ENCODE measurements at places on chromosomes 4 and X.
A peak's percentile ranks its signal among the peaks of the same experiment; 100 is the strongest.

DNA sequence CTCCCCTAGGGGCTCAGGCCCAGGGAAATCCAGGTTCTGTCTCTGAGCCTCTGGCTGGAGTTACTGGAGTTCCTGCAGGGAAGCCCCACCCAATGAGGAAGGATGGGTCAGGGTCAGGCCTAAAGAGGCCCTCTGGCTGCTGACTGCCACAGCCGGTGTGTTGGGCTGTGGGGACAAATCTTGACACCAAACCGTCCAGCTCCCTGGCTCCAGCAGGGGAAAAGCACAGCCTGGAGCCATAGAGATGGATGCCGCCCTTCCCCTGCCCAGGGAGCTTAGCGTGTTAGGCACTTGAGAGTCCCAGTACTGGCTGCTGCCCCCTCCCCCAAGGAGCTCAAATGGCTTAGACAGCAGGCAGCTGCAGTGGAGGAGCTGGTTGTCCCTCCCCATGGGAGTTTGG, 321.3 kb upstream of the LCORL start:
- DNase-seq: no peak

GRCh38 chr4:156825074-156825473, 146.5 kb downstream of the PDGFC start:
- no peak for DNase-seq

GRCh38 chr4:145644699-145645098, 25.5 kb downstream of the MMAA start:
- no peak for DNase-seq

DNA sequence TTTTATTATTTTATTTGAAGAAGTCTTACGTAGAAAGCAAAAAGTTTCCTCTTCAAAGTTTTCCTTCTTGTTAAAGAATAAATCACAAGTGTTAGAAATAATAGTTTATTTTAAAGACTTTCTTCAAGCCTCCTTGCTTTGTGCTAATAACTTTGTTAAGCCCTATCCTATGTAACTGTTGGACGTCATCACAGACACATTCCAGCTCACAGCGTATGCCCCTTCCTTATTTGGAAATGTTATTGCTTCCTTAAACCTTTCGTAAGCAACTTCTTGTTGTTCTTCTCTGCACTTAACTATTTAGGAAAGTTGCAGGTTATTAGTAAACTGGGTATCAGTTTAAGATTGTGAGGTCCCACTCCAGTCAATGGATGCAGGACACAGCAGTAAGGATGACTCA, 7.6 kb upstream of the SRD5A3 start:
- no peak for DNase-seq

GRCh38 chr4:81724925-81725329, 253.2 kb upstream of the RASGEF1B start:
- DNase-seq: peak; percentile 65

DNA sequence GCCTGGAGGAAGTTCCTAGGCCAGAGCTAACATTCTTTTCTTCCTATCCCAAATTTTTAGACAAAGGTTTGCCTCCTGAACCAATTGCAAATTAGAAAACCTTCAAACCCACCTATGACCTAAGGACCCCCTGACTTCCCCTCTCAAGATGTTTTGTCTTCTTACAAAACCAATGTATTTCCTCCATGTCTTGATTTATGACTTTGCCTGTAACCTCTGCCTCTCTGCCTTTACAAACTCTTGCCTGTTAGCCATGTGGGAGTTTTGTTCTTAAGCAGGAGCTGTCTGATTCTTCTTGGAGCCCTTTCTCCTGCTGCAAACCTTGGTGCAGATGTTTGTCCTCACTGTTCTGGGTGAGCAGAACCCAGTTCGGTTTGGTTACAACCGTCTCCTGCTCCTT, 222.3 kb upstream of the BOD1L1 start:
- no peak for DNase-seq

DNA sequence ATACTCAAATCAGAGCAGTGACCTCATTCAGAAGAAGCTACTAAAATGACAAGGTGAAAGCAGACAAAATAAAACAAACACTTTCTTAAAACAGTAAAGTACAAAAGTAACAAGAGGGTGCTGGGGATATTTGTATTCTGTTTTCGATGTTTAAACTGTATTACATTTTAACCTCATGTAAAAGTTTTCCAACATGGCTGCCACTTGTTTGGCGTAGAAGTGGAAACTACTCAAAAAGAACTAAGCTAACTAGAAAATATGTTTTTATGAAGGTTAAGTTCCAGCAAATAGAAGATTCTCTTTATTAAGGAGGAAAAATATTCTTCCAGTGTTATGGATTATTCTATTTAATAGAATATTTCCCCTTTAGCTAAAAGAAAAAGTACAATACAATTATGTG, 155.0 kb downstream of the FBXW7 start:
- DNase-seq: no peak

- no peak for DNase-seq
Observed at GRCh38 chrX:2931155-2931554, 2.0 kb upstream of the ARSD start.

- no peak for DNase-seq
Observed at GRCh38 chr4:101419336-101420135, 72.2 kb upstream of the PPP3CA start.

- DNase-seq: no peak
Observed at GRCh38 chr4:177246641-177247584, 62.8 kb upstream of the NEIL3 start.

- DNase-seq: no peak
Observed at GRCh38 chr4:6727081-6727942, 11.3 kb downstream of the BLOC1S4 start.

DNA sequence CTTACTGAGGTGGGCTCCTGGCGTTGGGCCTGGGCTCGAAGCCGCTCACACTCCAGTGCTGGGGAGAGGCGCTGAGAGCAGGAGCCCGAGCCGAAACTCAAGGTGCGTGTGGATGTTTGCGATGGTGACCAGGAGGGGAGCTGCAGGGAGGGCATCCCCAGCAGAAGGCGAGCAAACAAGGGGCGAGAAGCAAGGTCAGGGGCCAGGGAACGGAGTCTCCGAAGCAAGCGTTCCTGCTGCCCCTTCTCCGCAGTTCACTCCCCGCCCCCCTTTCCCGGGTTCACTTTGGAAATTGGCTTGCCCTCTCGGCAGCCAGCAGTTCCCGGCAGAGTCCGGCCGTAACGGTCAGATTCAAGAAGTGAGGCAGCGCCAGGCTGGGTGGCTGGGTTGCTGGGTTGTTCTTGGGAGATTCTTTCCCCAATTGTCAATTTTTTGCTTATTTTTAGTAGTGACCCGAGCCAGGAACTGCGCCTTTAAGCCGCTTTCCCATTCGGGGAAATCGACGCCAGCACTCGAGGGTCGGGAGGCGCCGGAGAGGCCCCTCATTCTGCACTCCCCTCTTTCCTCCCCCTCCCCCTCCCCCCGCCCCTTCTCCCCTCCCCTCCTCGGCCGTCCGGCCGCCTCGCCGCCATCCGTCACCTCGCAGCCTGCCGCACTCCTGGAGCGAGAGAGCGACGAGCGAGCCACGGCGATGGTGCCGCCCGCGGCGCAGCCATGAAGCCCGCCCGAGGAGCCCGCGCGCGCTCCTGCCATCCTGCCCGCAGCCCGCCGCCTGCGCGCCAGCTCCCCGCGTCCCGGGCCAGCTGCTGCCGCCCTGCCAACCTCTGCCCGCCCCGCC, at the start of gene FRMPD3:
FRMPD3 (plus strand) TSS at position 655 of the 838 bp plus-strand sequence. CDS start 76,937 bp downstream, outside the sequence.
- DNase-seq: no peak

GRCh38 chr4:158859661-158860060, 90.8 kb downstream of the FNIP2 start:
- DNase-seq: no peak

DNA sequence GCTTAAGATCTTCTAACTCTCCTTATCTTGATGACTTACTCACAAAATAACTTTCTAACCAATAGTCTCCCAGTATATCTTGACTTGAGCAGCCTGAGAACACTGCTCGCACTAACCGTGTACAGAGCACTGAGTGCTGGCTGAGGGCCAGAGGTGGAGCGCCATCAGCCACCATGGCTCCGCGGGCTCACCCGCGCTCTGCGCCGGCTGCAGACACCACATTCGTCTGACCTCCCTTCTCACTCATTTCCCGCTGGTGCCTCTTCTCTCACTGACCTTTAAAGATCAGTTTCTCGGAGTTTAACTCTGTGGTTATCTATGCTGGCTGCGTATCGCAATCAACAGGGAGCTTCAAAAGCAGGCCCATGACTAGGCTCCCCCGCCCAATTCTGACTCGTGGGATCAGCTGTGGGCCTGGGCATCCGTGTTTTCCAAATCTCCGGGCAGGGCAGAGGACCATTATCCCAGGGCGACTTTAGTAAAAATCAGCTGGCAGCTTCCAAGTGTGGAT, 78.6 kb downstream of the HAUS3 start:
- DNase-seq: no peak

DNA sequence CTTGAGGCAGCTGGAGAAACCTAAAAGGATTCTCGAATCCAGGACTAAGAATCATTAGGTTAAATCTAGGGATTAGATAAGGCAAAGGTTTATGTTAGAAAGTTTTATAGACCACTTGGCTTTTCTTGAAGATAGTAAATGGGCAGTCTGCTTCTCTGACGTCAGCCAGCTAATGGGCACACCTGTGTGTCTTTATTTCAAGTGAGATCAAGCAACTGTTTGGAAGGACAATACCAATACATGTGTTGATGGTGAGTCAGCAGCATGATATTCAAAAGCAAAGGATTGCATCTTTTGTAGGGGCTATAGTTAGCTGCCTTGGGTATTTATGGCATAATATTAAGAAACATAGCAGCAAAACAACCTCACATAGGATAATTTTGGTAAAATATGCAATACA, 46.5 kb upstream of the GRPR start:
- no peak for DNase-seq

GRCh38 chr4:186137196-186137794, 32.8 kb downstream of the FAM149A start:
- no peak for DNase-seq

GRCh38 chrX:40158036-40158706, 60.4 kb upstream of the BCOR start:
- DNase-seq: peak; percentile 46

DNA sequence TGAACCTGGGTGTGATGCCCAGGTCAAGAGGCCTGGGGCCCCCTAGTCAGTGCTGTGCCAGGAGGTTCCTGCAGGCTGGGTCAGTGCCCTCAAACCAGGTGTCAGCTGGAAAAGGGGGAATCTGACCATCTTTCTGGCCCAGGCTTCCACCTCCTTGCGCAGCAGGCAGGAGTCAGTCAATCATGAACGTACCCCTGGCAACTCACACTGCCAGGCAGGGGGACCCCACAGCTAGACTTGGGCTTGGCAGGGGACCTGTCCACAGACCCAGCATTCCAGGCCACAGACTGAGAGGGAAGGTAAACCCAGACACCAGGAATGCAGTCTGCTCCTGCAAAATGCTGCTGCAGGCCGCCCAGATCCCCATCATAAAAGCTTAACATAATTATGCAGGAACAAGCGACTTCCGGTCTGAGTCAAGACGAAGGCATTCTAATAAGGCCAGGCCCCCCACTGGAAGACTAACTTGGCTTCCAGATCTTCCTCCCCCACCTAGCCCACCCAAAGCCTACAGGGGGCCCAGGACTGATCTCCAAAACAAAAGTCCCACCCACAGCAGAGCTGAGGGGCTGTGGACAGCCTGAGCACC, 156.3 kb downstream of the BCOR start:
- DNase-seq: no peak

DNA sequence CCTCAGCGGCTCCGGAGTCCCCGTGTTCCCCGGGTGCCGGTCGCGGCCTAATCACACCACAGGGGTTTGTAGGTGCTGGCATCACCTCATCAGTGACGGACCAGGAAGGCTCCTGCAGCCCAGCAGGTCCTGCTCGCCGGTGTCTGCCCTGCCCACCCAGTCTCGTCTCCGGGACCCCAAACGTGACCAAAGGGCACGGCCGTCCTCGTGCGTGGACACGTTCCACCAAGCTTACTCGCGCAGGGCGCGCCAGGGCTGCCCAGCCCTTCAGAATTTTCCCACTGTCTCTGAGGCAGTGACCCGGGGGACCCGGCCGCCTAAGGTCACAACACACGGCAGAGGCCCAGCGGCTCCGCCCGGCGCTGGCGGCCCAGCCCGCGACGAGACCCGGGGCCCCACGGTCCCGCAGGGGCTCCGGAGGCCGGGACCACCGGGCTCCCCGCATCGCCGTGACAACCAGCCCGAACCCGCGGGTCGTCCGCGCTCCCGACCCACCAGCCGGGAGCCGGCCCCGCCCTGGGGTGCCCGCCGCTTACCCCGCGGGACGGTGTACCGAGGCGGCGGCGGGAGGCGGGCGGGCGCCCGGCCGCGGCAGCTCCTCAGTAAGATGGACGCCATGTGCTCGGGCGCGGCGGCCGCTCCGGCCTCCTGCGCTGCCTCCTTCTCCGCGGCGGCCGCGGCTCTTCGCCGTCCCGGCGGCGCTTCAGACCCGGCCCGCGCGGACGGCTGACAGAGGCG, 454 bp downstream of the LETM1 start:
- peak; percentile 35 for DNase-seq

GRCh38 chr4:54268151-54268550, 39.1 kb downstream of the PDGFRA start:
- no peak for DNase-seq

DNA sequence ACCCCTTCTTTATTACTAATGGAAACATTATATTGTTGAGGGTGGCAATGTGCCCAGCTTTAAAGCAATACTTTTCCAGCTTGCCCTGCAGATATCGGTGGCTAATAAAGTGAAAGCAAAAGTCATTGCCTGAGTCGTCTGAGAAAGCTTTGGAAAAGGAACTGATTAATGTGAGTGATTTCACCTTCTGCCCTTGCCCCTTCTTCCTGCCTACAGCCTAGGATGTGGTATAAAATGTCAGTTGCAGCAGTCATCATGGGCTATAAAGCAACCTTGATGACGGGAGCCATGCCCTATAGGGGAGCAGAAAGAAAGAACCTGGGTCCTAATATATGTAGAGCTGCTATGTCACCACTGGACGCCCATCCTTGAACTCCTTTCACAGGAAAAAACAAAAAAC, 132.4 kb upstream of the USP9X start:
- DNase-seq: peak; percentile 26

DNA sequence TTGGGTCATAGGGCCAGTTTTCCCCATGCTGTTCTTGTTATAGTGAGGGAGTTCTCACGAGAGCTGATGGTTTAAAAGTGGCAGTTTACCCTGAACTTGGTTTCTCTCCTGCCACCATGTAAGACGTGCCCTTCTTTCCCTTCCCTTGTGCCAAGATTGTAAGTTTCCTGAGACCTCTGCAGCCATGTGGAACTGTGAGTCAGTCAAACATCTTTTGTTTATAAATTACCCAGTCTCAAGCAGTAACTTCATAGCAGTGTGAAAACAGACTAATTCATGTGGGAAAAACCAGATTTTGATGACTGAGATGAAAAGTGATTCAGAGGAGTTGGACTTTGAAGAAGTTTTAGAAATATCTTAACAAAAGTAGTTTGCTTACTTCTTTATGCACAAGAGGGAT, 101.4 kb downstream of the ARHGAP10 start:
- no peak for DNase-seq

GRCh38 chr4:172657081-172657480, 511.5 kb upstream of the GALNT7 start:
- DNase-seq: no peak

- no peak for DNase-seq
Observed at GRCh38 chrX:48823053-48823452, 3.3 kb upstream of the ERAS start.

GRCh38 chr4:74307170-74307569, 1.1 kb upstream of the EPGN start:
- no peak for DNase-seq

All from activated CD4-positive, alpha-beta memory T cell treated with anti-CD3 and anti-CD28 coated beads, Interleukin-2, amount 10 ng/mL, durations not matched to agents 7 days and 5 days (primary cell).